Bronchial epithelial cell (primary cell): ENCODE measurements at places on chromosomes 1 and 21. TPM values are rescaled to one million over a fixed set of nuclear protein-coding genes. Genes with fewer than 3 reads are reported as not detected.

The DLGAP3 gene
- not detected in 2 replicates for total RNA-seq

DNA sequence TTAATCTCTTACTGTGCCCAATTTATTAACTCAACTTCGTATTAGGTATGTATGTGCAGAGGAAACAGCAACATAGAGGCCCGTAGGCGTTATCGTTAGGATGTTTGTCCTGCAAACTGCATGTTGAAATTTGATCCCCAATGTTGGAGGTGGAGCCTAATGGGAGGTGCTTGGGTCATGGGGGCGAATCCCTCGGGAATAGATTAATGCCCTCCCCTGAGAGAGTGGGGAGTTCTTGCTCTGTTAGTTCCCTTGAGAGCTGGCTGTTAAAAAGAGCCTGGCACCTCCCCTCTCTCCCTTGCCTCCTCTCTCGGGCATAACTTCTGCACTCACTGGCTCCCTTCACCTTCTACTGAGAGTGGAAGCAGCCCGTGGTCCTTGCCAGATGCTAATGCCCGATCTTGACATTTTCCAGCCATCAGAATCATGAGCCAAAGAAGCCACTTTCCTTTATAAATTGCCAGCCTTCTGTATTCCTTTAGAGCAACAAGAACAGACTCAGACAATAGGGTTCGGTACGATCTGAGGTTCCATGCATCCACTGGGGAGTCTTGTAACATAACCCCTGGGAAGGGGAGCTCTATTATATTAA is 149.0 kb upstream of the RAB4A start:
- no peak for DNase-seq

The CGN gene
- total RNA-seq: 4.2 and 12.5 TPM in 2 replicates

The LIPI gene
- not detected in 2 replicates for total RNA-seq

The SLAMF6 gene
- not detected in 2 replicates for total RNA-seq

DNA sequence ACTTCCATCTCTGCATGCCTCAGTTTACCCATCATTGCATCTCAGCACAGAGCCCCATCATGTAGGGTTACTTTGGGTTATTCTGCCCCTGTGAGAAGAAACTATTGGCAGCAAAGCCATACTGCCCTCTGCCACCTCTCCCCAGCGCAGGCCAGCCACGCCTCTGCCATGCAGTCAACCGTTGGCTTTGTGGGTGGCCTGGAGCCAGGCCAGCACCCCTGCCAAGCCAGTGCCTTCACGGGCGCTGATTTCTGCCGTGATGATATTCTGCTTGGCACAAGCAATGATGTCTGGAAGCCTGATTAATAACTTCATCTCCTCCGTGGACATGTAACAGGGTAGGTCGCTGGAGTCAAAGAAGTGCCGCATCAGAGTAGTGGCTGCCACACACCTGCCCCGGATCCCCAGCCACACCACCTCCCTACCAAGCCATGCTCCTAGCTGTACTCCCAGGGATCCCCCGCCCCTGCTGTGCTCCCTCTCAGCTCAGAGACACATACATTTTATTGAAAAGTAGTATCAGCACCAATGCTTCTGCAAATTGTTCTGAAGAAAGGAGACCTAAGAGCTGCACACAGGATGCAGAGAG is 15.0 kb upstream of the CEP85 start:
- DNase-seq: no peak

- no peak for DNase-seq
Observed at GRCh38 chr1:217888328-217888727, 257.2 kb downstream of the SPATA17 start.

The LHX8 gene
- total RNA-seq: not detected in 2 replicates
